ENCODE measurements at places on chromosomes 7 and 10. TPM values are rescaled to one million over a fixed set of nuclear protein-coding genes. Genes with fewer than 3 reads are reported as not detected.
A peak's percentile ranks its signal among the peaks of the same experiment; 100 is the strongest.

Gene IDI2
- total RNA-seq, result not detected

Gene GBX1
- total RNA-seq, result not detected

Gene PPP3CB
- total RNA-seq, result 38.9 TPM

Gene OR6V1
- total RNA-seq, result not detected

Gene CADPS2
- total RNA-seq, result not detected

Gene HOXA5
- total RNA-seq, result not detected

Gene UTF1
- total RNA-seq, result not detected

Gene PAPSS2
- total RNA-seq, result 0.08 TPM

Gene INMT
- not detected for total RNA-seq

Gene IFIT1B
- total RNA-seq, result not detected

Gene GHRHR
- total RNA-seq, result not detected

DNA sequence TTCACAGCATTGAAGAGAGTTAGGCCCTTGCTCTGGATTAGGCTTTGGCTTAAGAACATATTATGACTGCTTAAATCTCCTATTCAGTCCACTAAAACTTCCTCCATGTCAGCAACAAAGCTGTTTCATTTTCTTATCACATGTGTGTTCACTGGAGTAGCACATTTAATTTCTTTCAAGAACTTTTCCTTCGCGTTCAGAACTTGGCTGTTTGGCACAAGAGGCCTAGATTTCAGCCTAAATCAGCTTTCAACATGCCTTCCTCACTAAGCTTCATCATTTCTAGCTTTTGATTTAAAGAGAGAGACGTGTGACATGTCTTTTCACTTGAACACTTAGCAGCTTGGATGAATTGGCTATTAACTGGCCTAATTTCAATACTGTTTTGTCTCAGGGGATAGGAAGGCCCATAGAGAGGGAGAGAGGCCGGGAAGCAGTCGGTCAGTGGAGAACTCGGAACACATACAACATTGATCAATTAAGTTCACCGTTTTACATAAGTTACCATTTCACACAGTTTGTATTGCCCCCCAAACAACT lies 885.2 kb upstream of the AUTS2 start:
- no peak for DNase-seq
- H3K4me3 ChIP-seq, result no peak overlapping the region
- no peak overlapping the region for H3K27ac ChIP-seq
- no peaks in the 10 kb centered on the region for H3K36me3 ChIP-seq
- H3K27me3 ChIP-seq, result no peaks in the 10 kb centered on the region
- H3K4me1 ChIP-seq, result no peaks in the 10 kb centered on the region

GRCh38 chr10:132593900-132594876 lies 56.6 kb downstream of the INPP5A start:
- H3K27me3 ChIP-seq, result peaks cover 2% of the 10 kb centered on the region
- H3K36me3 ChIP-seq, result peaks cover 36% of the 10 kb centered on the region
- no peak for DNase-seq
- H3K4me1 ChIP-seq, result peaks cover 31% of the 10 kb centered on the region
- no peak overlapping the region for H3K4me3 ChIP-seq

- no peak overlapping the region for H3K4me3 ChIP-seq
- H3K27me3 ChIP-seq, result no peaks in the 10 kb centered on the region
- no peak overlapping the region for H3K27ac ChIP-seq
- no peaks in the 10 kb centered on the region for H3K36me3 ChIP-seq
Measured at GRCh38 chr10:102537367-102537766, 33.6 kb downstream of the SUFU start.

- H3K4me1 ChIP-seq, result peaks cover 2% of the 10 kb centered on the region
- H3K27ac ChIP-seq, result no peak overlapping the region
- H3K36me3 ChIP-seq, result no peaks in the 10 kb centered on the region
- H3K27me3 ChIP-seq, result peaks cover 5% of the 10 kb centered on the region
- no peak for DNase-seq
- H3K4me3 ChIP-seq, result no peak overlapping the region
Measured at GRCh38 chr10:61877887-61878739, 23.4 kb upstream of the ARID5B start.

GRCh38 chr10:97153270-97153850 lies 32.4 kb downstream of the SLIT1 start:
- H3K27ac ChIP-seq, result no peak overlapping the region
- no peaks in the 10 kb centered on the region for H3K36me3 ChIP-seq
- no peaks in the 10 kb centered on the region for H3K4me1 ChIP-seq
- no peak overlapping the region for H3K4me3 ChIP-seq
- DNase-seq, result no peak

DNA sequence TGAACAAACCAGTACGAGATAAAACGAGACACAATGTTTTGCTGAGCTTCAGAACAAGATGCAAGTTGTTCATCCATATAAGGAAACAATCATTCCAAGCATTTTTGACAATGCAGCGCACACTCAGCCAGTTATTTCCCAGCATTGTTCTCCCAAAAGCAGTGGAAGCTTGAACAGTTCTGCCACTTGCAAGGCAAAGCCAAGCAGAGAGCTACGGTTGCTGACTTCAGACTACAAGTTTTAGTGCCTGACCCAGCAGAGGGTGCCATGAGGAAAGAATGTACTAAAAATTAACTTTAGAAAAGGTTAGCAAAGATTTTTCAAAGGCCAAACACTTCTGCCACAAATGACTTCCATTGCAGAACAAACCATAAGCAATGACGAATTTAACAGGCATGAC lies 152.5 kb downstream of the SLC25A13 start:
- H3K4me3 ChIP-seq, result no peak overlapping the region
- H3K4me1 ChIP-seq, result no peaks in the 10 kb centered on the region
- no peaks in the 10 kb centered on the region for H3K27me3 ChIP-seq
- peaks cover 2% of the 10 kb centered on the region for H3K36me3 ChIP-seq

GRCh38 chr10:58867683-58868082 lies 308.8 kb upstream of the PHYHIPL start:
- H3K4me3 ChIP-seq, result no peak overlapping the region
- no peaks in the 10 kb centered on the region for H3K27me3 ChIP-seq
- H3K27ac ChIP-seq, result no peak overlapping the region
- H3K36me3 ChIP-seq, result no peaks in the 10 kb centered on the region
- no peaks in the 10 kb centered on the region for H3K4me1 ChIP-seq

DNA sequence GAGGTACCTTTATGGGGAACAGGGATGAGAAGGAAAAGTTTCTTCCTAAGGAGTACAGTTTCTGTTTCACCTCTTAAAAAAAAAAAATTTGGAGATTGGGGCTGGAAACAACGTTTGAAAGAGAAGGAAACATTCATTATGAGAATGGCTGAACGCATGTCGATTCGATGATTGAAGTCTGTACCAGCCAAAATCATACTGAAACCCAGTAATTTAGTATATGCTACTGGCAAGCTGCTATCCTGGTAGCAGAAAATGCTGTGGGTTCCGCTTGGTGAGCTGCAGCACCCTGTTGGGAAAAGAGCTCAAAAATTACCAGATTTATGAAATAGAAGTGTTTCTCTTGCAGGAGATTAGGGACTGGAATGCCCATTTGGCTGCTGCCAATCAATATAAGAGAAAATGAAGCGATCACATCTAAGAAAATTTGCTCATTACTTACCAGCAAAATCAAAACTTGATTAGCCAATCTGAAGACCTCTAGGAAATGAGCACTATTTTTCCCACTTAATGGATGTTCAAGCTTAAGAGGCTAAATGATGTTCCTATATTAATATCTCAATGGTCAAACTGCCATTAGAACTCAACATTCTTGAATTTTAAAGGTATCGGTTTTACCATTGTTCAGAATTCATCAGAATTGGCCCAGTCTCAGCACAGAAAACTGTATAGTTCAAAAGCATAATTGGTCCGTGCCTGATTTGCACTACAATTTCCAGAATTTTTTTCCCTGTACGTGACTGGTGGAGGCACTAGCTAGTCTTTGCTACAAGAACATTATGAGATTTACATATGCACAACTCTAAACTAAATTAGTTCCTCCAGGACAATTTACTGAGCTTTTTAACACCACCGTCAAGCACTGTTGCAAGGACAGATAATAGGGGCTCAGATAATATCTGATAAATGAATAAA lies 1.2 kb upstream of the ITGB1 start:
- peaks cover 14% of the 10 kb centered on the region for H3K27me3 ChIP-seq
- peaks cover 26% of the 10 kb centered on the region for H3K4me1 ChIP-seq
- H3K27ac ChIP-seq, result peak overlapping the region; percentile 76
- peak overlapping the region; percentile 86 for H3K4me3 ChIP-seq

DNA sequence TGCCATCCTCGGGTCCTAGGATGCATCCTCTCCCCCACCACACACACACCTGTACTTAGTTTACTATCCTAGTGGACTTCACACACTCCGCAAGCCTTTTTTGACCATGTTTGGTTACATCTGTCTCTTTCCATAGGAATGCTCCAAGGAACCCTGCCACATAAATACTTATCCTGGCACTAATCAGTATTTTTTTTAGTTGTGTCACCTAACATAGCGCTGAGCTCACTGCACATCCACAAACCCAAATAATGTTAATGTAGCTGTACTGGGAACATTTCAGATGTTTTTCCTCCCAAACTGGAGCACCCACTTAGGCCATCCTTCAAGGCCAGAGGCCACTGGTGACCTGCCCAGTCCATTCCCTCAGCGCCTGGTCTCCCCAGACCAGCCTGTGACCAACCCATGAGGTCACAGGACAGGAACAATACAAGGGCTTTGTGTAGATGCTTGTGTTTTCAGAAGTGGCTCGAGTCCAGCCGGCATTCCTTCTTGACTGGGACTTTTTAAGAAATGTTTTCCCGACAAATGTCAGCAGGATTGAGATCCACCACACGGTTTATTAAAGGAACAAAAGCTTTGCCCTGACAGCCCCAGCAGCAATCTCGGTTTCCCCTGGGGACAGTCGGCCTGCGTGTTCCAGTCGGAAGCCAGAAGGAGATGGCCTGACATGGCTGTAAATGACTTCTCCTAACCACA lies 181.4 kb downstream of the JCAD start:
- peaks cover 3% of the 10 kb centered on the region for H3K27me3 ChIP-seq
- DNase-seq, result no peak
- H3K36me3 ChIP-seq, result no peaks in the 10 kb centered on the region
- H3K27ac ChIP-seq, result no peak overlapping the region

GRCh38 chr10:84837041-84837812 lies 508.8 kb downstream of the CCSER2 start:
- DNase-seq, result no peak
- H3K4me3 ChIP-seq, result no peak overlapping the region
- no peaks in the 10 kb centered on the region for H3K4me1 ChIP-seq
- no peaks in the 10 kb centered on the region for H3K36me3 ChIP-seq
- H3K27me3 ChIP-seq, result peaks cover 7% of the 10 kb centered on the region

DNA sequence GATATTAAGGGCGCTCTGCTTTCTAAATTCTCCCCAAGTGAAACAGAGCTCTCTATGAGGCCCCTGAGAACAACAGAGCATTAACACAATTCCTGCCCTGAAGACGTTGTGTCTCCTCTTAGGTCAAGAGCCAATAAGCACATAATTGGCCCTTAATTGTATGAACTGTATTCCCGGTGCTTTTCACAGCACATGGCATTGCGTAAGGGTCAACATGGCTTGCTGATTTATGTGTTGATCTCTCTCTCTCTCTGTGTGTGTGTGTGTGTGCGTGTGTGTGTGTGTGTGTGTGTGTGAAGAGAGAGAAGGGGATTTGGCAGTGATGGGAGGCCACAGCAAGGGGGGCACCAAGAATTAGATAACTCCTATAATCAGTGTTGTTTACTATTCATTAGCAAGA lies 40.5 kb downstream of the LYZL1 start:
- peaks cover 6% of the 10 kb centered on the region for H3K27me3 ChIP-seq
- H3K4me1 ChIP-seq, result no peaks in the 10 kb centered on the region
- H3K36me3 ChIP-seq, result no peaks in the 10 kb centered on the region
- H3K27ac ChIP-seq, result no peak overlapping the region

DNA sequence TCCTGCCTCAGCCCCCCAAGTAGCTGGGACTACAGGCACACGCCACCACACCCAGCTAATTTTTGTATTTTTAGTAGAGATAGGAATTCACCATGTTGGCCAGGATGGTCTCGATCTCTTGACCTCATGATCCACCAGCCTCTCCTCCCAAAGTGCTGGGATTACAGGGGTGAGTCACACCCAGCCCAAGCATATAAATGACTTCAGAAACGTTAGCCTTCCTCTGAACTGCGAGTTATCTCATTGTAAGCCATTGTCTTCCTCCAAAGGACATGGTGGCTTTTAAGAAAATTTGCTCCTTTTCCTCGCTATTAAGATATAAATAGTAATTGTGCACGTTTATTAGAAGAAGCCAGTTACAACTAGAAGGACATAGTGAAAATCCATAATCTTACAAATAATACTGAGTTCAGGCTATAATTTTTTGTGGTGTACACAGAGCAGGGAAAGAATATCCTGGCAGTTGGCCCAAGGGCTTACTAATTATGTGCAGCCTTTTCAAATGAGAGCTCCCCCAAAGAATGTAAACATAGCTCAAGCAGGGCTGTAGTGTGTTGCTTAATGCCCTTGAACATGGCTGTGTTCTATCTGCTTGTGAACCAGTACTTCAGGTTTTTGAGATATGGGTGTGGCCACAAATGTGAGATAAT lies 495.8 kb downstream of the PARD3 start:
- no peak for DNase-seq
- no peaks in the 10 kb centered on the region for H3K27me3 ChIP-seq
- H3K4me1 ChIP-seq, result no peaks in the 10 kb centered on the region
- no peak overlapping the region for H3K4me3 ChIP-seq
- H3K36me3 ChIP-seq, result no peaks in the 10 kb centered on the region

- H3K27me3 ChIP-seq, result no peaks in the 10 kb centered on the region
- no peak for DNase-seq
- H3K4me1 ChIP-seq, result no peaks in the 10 kb centered on the region
- H3K4me3 ChIP-seq, result no peak overlapping the region
Measured at GRCh38 chr7:139871331-139871730, 42.3 kb downstream of the TBXAS1 start.

GRCh38 chr7:84970670-84971069 lies 216.2 kb downstream of the SEMA3D start:
- no peaks in the 10 kb centered on the region for H3K36me3 ChIP-seq
- H3K27me3 ChIP-seq, result no peaks in the 10 kb centered on the region
- H3K4me1 ChIP-seq, result no peaks in the 10 kb centered on the region
- H3K27ac ChIP-seq, result no peak overlapping the region

DNA sequence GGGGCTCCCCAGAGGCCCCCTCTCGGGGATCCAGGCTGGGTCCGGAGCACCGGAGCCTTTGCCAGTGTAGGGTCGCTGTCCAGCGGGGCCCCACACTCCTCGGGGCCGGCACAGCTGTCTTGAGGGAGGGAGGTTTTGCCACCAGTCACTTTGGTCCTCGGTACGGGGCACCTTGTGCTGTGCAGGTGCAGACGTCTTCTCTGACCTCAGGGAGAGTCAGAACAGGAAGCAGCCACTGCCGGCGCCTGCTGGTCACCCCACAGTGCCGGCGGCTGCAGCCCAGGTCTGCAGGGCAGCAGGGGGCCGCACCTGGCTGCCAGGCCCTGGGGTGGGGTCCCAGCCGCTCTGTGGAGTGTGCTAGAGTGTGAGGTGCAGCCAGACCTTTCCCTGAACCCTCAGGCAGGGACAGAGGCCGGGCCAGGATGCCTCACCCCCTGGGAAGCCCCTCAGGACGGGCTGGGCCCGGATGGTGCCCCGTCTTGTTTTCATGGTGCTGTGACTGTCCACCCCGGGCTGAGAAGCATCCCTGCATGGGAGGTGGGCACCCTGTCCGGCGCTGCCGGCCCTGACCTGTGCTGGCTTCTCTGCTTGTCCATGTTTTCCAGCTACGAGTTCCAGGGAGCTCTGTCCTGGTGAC lies 8.2 kb downstream of the MAFK start:
- no peak overlapping the region for H3K27ac ChIP-seq
- no peaks in the 10 kb centered on the region for H3K27me3 ChIP-seq
- DNase-seq, result no peak
- no peak overlapping the region for H3K4me3 ChIP-seq
- H3K4me1 ChIP-seq, result peaks cover 5% of the 10 kb centered on the region

Data from activated CD8-positive, alpha-beta T cell treated with anti-CD3 and anti-CD28 coated beads, Interleukin-2, amount 10 ng/mL, durations not matched to agents 7 days and 5 days (primary cell).